ENCODE measurements at places on chromosomes 3 and 15. TPM values are rescaled to one million over a fixed set of nuclear protein-coding genes. Genes with fewer than 3 reads are reported as not detected.
A peak's percentile ranks its signal among the peaks of the same experiment; 100 is the strongest.

- no peak for DNase-seq
These were observed 173.2 kb downstream of the KCNAB1 start for GRCh38 chr3:156293566-156293965.

GRCh38 chr15:42286445-42287029 is 13.3 kb upstream of the TMEM87A start:
- DNase-seq = no peak

- DNase-seq = no peak
These were observed 112.2 kb upstream of the SLC6A11 start for GRCh38 chr3:10703875-10704274.

- no peak for DNase-seq
These were observed 18.5 kb downstream of the NLGN1 start for GRCh38 chr3:173416070-173416469.

DNA sequence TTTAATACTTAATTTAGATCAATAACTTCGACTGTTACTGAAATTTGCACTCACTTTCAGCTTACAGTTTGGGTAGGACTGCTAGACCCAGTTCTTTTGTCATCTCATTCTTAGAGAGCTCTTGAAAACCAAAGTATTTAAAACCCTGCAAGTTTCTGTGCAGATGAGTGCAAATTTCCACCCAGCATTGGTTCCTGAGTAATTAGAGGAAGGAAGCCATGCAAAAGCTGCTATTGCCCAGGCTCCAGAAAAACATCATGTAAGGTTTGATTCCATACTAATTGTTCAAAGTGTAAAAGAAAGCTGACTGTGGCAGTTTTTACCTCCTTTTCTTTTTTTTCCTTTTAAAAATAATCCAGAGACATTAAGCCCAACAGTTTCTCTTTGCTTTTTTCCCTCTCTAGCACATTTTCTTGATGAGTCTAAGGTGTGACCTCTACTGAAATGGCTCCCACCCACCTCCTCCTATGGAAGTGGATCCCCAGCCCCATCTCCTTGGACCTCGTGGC is 30.3 kb downstream of the ABHD2 start:
- DNase-seq = no peak

DNA sequence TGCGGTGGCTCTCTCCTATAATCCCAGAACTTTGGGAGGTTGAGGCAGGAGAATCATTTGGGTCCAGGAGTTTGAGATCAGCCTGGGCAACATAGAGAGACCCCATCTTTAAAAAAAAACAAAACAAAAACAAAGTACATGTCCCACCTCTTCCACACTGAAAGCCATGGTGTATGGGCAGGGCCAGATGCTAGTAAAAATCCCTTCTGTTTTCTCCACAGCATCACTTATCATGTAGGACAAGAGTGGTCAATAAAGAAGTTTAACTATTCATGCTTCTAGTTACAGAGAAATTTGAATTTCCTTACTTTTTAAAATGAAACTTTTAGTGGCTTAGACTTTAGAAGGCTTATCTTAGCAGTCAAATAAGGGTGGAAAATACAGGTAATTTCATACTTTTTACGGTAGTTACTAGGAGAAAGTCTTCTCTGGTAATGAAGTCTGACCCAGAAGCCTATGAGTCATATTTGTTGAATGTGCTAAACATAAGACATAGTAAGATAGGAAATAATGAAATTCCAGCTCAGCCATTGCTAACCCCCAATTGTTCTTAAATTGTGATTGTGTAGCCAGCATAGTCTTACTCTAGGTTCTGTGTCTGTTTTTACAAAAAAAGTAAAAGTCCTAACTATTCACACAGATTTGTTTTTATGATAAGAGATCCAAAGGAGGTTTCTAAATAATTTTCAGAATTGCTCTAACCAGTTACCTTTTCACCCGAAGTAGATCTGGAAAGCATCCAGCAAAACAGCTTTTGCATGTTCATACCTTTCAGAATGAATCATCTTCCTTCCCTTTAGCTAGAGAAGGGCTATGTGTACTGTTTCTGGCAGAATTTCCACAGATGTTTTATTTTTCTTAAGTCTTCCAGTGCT is 16.4 kb upstream of the ZNF609 start:
- no peak for DNase-seq

- DNase-seq = no peak
These were observed 9.6 kb upstream of the SST start for GRCh38 chr3:187679638-187680396.

GRCh38 chr3:152172460-152172859 is 96.3 kb upstream of the MBNL1 start:
- DNase-seq = no peak

DNA sequence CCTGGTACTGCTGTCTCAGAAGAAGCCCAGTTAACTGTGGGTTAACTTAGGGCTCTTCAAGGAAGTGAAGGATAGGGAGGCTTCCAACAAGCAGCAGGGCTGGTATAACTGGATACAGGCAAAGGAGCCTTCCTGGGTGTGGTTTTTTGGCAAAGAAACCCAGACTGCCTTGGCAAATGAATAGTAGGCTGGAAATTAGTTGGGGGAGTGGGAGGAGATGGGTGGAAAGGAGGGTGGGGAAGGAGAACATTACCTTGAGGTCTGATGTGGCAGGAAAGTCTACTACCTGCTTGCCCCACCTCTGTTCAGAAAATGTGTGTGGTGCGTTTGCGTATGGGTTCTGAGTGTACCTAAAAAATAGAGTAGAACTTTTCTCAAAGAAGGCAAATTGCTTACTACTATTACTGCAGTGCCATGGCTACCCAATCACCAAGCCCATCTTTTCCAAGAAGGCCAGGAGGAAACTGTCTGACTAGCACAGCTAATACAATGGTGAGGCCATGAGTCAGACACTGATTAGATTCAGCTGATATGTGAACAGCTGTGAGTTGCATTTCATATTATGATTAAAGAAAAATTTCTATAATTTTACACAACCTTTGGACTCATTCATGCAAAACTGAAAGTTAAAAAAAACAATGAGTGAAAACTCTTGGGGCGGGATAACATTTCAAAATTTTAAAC is 55.2 kb downstream of the SPTSSB start:
- DNase-seq = no peak

DNA sequence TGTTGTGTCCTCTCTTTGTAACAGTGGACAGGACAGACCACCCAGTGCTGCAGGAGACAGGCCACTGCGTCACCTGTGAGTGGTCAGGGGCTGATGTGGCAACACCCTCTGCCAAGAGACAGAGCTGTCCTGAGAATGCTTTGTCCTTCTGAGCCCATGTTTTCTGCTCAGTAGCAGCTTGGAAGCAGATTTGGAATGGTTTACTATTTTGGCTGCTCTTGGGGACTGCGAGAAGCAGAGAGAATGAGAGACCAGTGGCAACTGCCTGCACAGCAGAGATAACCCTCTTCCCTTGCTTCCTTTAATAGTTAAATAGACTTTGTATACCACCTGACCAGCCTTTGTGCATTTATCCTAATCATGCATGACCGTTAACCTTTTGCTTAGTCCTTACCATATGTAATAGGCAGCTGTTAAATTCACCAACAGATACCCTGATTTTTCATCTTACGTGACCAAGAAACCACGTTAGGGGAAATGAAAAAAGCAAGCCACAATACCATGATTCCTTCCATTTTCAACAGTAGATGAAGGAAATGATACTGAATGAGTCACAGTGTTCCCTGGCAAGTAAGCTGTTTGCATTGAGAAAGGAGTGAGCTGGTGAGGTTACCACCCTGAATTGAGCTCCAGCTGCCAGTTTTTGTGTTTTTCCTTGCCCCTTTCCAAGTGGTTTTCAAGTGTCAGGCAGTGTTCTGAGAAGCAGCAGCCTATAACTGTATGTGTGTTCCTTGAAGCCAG is 35.5 kb downstream of the B3GALNT1 start:
- no peak for DNase-seq

DNA sequence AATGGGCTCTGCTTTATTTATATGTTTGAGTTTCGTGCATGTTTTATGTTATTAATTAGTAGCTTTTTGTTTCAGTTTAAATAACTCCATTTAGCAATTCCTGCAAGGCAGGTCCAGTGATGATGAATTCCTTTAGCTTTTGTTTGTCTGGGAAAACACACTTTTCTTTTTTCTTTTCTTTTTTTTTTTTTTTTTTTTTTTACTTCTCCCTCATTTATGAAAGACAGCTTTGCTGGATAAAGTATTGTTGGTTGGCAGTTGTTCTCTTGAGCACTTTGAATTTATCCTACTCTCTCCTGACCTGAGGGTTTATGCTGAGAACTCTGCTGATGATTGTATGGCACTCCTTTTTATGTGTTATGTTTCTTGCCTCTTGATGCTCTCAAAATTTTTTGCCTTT is 35.7 kb downstream of the TMEM39A start:
- DNase-seq = no peak

- DNase-seq = no peak
These were observed 66.1 kb downstream of the WHAMM start for GRCh38 chr15:82875411-82876003.

GRCh38 chr3:3429841-3430240 is 250.3 kb upstream of the CRBN start:
- no peak for DNase-seq

DNA sequence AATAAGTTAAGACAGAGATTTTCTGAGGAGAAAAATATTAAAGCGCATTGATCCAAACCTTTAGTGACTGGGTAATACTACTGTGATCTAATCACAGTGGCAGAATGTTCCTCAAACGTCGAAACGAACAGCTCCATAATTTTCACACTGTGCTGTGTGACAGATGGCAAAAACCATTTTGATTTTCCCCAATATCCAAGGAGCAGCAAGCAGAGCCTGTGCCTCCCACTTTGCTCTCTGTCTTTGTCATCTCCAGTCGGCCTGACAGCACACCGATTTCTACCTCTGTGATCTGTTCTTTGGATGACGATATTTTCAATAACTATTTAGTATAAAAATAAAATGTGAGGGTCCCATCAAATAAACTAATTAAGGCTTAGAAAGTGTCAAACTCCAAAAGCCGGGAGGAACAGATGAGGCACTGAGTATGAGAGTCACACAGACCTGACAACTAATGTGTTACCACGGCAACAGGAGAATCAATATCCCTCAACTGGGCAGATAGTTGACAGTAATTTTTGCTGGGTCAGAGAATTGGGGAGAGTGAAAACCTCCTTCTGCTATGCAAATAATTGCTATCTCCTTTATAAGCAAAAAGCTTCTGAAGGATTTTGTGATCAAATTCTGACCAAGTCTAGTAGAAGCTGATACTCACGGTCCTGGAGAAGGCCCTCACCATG is 489.1 kb upstream of the CFAP20DC start:
- no peak for DNase-seq

GRCh38 chr3:32285891-32286290 is 47.4 kb downstream of the CMTM8 start:
- no peak for DNase-seq

GRCh38 chr15:98689431-98689861 is 41.1 kb downstream of the IGF1R start:
- DNase-seq = no peak

DNA sequence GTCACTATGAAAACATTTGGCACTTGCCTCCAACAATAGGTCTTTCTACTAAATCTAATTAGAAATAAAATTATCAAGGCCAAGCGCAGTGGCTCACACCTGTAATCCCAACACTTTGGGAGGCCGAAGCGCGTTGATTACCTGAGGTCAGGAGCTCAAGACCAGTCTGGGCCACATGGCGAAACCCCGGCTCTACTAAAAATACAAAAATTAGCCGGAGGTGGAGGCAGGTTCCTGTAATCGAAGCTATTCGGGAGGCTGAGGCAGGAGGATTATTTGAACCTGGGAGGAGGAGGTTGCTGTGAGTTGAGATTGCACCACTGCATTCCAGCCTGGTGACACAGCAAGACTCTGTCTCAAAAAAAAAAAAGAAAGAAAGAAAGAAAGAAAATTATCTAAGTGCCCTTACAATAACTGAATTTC is 1.6 kb upstream of the PLD1 start:
- no peak for DNase-seq

DNA sequence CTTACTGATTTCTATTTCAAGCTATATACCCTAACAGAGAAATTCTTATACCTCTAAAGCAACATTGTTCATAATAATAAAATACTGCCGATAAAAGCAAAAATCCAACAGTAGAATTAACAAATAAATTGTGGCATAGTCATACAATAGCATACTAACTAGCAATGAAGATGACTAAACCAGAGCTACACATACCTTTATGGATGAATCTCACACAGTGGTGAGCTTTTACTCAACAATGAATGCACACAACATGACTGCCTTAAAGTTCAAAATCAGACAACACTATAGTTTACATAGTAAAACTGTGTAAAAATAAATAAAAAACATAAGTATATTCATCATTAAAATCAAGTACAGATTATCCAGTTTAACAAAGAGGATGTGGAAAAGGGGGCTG is 99.1 kb downstream of the NR1I2 start:
- no peak for DNase-seq

- DNase-seq = no peak
These were observed 15.3 kb upstream of the LIMD1 start for GRCh38 chr3:45579251-45579650.

DNA sequence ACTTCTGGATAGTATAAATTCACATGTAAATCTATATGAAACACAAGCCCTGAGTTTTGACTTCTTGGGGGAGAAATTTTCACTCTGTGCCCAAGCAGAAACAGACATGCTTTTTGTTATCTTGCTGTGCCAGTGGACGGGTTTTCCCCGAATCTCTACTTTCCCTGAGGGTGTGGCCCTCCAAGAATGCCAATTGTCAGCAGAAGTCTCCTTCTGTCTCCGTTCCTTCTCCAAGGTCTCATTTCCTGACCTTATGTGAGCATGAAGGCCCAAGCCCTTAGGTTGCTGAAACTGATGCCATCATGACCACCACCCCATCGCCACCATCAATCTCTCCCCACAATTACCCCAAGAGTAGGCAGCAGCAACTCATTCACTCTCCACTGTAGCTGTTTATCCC is 253.8 kb downstream of the XXYLT1 start:
- DNase-seq = peak; percentile 12

Gene ZNF710
- total RNA-seq = 11.5 TPM

Gene FRMD5
- 0.13 TPM for total RNA-seq

Gene CIB1
- 58.0 TPM for total RNA-seq

Gene ILDR1
- not detected for total RNA-seq

Gene C3orf85
- total RNA-seq = not detected

Gene CXCR6
- 0.96 TPM for total RNA-seq

Measured in mesenteric fat pad (tissue), 1 donor.